ENCODE measurements at places on chromosomes 5 and 9. TPM values are rescaled to one million over a fixed set of nuclear protein-coding genes. Genes with fewer than 3 reads are reported as not detected.

Gene NTRK2
- total RNA-seq, result 1.8 TPM

Gene PTPA
- total RNA-seq, result 88.0 TPM

Gene SPATA31D1
- total RNA-seq, result not detected

DNA sequence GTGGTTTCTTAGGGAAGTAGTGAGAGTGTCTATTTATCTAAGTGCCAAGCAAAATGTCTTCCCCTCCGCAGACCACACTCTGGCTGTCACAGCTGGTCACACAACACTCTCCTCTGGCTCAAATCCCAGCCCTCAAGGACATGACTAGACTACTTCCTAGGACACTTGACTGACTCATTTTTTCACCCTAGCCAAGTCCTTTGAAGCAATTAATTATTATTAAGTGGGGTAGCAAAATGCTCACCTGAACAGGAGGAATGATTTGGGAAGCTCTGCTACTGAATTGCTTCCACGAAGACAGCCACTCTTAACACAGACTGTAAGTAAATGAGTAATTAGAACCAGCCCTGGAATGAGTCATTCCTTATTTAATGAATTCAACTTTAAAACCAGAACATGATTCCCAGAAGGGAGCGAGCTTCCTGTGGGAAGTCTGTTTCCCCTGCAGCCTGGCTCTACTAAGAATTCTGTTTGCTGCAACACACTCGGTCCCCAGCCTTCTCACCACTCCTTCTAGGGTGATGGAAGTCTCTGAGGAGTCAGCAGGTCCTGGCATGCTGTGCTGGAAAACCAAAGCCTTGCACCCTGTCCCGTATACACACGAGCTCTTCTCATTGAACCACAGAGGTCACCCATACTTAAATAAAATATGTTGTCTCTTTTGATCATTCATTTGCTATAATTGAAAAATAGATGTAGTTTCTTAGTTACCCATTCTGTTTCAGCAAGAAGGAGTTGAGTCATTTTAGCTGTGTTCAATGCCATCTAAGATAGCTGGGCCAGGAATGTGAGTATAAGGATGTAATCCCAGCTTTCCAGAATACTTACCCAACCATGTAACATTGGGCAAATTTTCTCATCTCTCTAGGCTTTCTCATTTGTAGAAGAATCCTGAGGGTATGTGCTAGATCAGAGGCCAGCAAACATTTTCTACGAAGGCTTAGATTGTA lies 218.6 kb upstream of the RASEF start:
- no peaks in the 10 kb centered on the region for H3K4me1 ChIP-seq
- H3K27me3 ChIP-seq, result no peaks in the 10 kb centered on the region
- H3K4me3 ChIP-seq, result no peak overlapping the region
- H3K27ac ChIP-seq, result no peak overlapping the region

- H3K4me3 ChIP-seq, result no peak overlapping the region
- no peak overlapping the region for H3K27ac ChIP-seq
- peaks cover 47% of the 10 kb centered on the region for H3K4me1 ChIP-seq
- DNase-seq, result peak; percentile 75
- peaks cover 6% of the 10 kb centered on the region for H3K27me3 ChIP-seq
Measured at GRCh38 chr5:159412284-159413046, 82.2 kb upstream of the IL12B start.

DNA sequence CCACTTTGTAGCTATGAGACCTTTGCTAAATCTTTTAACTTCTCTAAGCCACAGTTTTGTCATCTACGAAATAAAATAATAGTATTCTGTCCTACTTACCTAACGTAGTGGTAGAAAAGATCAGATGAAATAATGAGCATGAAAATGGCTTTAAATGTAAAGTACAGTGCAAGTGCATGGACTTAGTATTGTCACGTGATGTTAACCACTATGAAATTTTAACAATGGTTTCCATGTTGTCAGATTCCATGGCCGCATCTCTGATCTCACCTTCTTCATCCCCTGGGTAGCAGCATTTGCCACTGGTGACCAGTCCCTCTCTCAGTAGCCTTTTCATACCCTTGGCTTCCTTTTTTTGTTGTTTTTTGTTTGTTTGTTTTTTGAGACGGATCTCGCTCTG lies 45.9 kb downstream of the DNAH5 start:
- H3K27ac ChIP-seq, result no peak overlapping the region
- no peaks in the 10 kb centered on the region for H3K4me1 ChIP-seq

GRCh38 chr5:112475747-112476365 lies 56.8 kb upstream of the EPB41L4A start:
- H3K36me3 ChIP-seq, result no peaks in the 10 kb centered on the region
- no peak for DNase-seq
- peaks cover 16% of the 10 kb centered on the region for H3K27me3 ChIP-seq
- H3K4me3 ChIP-seq, result no peak overlapping the region
- H3K4me1 ChIP-seq, result no peaks in the 10 kb centered on the region

Measured in activated CD4-positive, alpha-beta T cell treated with anti-CD3 and anti-CD28 coated beads for 36 hours (primary cell).